Activated naive CD4-positive, alpha-beta T cell treated with Interleukin-2 at 50 U/mL for 16 hours (primary cell): ENCODE measurements at places on chromosomes 4 and X.
A peak's percentile ranks its signal among the peaks of the same experiment; 100 is the strongest.

DNA sequence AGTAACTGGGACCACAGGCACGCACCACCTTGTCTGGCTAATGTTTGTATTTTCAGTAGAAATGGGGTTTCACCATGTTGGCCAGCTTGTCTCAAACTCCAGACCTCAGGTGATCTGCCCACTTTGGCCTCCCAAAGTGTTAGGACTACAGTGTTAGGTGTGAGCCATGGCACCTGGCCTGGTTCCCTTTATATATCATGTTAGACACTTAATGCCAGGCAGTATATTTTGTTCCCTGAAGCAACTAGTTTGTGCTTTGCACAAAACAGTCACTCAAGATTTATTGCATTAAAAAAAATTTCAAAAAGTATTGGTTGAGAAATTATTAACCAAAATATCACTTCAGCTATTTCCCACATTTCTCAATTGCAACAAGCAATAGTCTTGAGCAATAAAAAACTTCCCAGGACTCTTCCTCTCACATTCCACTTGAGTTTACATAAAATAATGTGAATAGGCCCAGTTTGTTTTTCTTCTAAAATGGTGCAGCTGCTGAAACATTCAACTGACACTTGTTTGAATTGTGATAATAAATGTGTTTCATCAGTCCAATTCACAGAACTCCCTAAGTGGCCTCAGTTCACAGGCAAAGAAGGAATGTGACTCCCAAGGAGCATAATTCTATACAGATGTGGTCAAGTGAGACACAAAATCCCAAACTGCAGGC lies 22.7 kb downstream of the CXCL1 start:
- DNase-seq, result no peak

GRCh38 chr4:182409271-182409670 lies 166.1 kb downstream of the TENM3 start:
- DNase-seq, result no peak

DNA sequence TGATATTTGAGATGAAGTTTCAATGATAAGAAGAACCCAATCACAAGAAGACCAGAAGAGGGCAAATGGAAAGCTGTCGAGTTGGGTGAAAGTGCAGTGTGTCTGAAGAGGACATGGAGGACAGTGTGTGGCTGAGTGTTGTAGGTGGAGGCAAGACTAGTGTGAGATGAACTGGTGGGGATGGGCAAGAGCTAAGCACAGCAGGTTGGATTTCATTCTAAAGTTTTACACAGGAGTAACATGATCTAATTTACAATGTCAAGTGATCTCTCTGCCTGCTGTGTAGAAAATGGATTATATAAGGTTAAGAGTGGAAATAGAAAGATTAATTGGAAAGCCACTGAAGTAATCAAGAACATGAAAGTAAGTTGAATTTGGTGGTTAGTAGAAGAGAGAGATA lies 208.6 kb upstream of the ETNPPL start:
- DNase-seq, result no peak

- no peak for DNase-seq
These were observed 15.6 kb upstream of the MAD2L1 start for GRCh38 chr4:120082251-120082650.

- DNase-seq, result no peak
These were observed 508.7 kb upstream of the FMR1 start for GRCh38 chrX:147403040-147403439.

DNA sequence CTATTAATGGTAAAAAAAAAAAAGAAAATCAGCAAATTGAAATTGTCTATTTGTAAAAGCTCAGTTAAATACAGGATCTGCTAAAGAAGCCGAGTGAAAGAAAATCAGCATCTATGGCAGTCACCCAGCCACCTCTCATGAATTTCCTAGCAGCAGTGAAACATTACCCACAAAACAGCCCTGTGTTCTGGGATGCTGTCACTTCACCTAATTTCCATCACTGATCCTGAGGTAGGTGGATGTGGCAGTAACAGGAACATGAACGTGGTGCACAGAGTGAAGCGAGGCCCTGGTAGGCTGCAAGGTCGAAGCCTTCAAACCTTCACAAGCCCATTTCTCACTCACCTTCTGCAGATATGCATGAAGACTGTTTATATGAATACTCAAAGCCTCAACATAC lies 65.2 kb downstream of the RXFP1 start:
- no peak for DNase-seq

- peak; percentile 72 for DNase-seq
These were observed 33.7 kb upstream of the STX18 start for GRCh38 chr4:4575284-4576211.

DNA sequence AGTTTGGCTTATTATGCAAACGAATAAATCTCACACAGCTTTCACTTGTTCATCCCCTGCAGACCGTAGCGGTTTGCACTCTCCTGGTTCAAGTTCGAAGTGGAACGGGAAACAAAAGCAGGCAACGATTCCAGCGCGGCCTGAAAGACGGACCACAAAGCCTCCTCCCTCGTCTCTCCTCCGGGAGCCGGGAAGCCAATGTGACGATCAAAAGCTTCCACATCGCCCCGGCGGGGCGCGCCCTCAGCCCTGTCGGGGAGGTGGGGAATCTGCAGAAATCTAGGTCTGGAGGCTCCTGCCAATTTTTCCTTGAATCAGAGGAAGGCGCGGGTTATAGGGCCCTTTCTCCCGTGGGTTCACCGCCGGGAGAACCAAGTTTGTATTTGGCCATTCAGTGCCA lies 16.9 kb upstream of the ZIC3 start:
- no peak for DNase-seq

DNA sequence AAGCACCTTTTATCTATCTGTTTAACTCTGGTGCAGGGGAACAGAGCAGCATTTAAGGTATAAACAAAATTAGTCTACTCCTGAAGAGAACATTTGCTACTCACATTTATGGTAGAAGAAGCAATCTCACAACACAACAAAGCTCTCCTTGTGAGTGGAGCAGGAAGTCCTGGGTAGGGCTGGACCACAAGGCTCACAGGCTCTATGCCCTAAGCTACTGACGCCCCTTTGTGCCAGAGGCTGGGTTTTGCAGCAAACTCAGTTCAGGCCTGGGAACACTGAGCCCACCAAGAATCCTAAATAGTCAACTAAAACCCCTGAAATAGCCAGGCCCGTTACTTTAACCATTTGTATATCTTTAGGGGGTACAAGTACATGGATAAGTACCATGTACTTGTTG lies 4.7 kb upstream of the ZXDB start:
- DNase-seq, result no peak

DNA sequence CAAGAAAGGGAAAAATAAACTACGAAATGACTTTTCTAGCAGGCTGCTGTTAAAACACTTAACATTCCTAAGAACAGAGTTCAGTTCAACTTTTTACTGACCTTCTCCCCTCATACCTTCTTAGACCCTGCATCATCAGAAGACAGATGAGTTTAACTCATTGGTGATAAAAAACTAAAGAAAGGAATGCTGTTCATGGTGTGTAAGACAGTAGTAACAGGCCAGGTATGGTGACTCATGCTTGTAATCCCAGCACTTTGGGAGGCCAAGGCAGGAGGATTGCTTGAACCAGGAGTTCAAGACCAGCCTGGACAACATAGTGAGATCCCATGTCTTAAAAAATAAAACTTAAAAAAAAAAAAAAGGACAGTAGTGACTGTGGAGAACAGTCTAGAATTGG lies 16.2 kb downstream of the RBM47 start:
- no peak for DNase-seq

DNA sequence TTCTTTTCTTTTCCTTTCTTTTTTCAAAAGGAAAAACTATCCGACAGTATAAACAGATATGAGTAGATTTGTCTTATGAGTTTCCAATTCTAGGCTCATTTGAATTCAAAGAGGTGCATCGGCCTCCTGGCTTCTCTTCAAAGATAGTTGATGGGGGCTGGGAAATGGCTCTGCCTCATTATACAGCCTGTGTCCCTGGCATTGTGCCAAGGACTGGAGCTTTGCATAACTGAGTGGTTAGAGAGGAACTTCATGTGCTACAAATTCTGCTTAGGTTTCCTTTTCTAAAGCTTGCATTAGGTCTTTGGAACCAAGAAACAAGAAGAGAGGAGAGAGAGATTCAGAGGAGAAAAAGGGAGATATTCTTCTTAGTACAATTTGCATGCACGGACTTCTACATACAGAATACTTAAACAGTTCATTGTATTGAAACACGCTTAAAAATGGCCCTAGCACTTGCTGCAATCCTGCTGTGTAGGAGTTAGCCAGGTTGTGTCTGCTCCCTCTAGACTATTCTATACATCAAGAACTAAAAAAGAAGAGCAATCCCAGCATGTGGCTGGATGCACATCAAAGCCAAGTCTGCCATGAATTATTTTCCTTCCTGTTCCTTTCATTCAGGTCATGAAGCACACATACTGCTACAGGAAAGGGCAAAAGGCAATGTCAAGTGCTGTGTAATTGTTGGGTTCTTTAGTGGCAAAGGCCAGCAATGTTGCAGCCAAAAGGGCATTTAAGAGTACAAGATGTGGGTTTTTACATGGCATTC lies 70.9 kb downstream of the INTS12 start:
- DNase-seq, result no peak

DNA sequence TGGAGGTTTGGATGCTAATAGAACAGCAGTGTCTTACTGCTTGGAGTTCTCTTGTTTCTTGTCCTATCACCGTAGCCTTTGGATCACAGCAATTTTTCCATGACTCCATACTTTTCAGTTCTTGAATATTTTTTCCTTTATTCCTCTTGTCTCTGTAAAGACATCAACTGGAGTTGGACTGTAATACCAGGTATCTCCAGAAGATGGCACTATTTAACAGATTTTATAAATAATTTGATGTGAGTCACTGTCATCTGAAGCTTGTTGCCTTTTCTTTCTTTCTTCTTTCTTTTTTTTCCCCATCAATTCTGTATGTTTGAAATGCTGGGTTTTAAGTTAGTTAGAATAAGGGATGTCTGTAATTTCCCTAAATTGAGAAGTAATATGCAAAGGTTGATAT lies 24.1 kb downstream of the HPRT1 start:
- DNase-seq, result no peak

GRCh38 chrX:39679497-39680157 lies 418.1 kb downstream of the BCOR start:
- DNase-seq, result no peak

- DNase-seq, result no peak
These were observed 13.4 kb upstream of the MEPE start for GRCh38 chr4:87819281-87819919.

- no peak for DNase-seq
These were observed 109.3 kb downstream of the AFF2 start for GRCh38 chrX:148609515-148610327.

- DNase-seq, result peak; percentile 29
These were observed 31.1 kb downstream of the TACC3 start for GRCh38 chr4:1752284-1753041.

DNA sequence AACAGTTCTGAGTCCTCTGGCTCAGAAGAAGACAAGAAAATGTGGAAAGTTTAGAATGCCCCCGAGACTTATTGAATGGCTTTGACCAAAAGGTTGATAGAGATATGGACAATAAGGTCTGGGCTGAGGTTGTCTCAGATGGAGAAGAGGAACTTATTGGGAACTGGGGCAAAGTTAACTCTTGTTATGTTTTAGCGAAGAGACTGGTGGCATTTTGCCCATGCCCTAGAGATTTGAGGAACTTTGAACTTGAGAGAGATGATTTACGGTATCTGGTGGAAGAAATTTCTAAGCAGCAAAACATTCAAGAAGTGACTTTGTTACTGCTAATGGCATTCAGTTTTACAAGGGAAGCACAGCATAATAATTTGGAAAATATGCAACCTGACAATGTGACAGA lies 1549.3 kb upstream of the ADGRL3 start:
- DNase-seq, result no peak

- DNase-seq, result no peak
These were observed 4.2 kb upstream of the NOCT start for GRCh38 chr4:139011225-139011950.
